Left forelimb (tissue), 1 donor: ENCODE measurements at places on chromosomes 12 and 14.
A peak's percentile ranks its signal among the peaks of the same experiment; 100 is the strongest.

DNA sequence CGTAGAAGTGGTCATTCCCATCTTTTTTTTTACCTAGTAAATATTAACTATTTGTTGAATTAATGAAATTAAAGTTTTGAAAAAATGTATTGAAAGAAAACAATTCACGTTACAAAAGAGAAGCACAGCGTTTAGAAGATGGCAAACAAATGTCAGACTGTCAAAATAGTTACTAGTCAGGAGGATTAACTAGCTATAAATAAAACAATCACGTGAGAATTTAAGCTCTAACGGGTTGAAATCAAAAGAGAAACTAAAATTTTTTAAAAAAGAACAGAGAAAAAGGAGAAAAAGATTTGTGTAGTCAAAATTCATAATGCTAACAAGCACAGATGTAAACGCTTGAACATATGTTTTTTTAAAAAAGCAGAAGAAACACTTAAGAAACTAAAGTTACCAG is 26.4 kb downstream of the DDHD1 start:
- DNase-seq, result no peak

DNA sequence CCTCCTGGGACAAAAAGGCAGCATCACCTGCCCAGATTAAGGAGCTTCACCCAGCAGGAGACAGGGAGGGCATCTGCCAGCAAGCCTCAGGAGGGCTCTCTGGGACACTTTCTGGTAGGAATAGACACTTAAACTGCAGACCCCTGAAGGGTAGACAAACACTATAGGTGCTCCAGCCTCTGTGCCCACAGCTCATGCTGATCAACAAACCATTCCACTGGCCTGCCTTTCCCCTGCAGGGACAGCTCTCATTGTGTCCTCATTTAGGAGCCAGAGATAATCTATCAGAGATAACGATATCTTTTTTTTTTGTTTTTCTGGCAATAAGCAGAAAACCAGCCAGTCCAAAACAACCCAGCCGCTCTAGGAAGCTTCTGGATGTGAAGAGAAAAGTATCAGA is 251.8 kb upstream of the CCDC196 start:
- DNase-seq, result no peak

DNA sequence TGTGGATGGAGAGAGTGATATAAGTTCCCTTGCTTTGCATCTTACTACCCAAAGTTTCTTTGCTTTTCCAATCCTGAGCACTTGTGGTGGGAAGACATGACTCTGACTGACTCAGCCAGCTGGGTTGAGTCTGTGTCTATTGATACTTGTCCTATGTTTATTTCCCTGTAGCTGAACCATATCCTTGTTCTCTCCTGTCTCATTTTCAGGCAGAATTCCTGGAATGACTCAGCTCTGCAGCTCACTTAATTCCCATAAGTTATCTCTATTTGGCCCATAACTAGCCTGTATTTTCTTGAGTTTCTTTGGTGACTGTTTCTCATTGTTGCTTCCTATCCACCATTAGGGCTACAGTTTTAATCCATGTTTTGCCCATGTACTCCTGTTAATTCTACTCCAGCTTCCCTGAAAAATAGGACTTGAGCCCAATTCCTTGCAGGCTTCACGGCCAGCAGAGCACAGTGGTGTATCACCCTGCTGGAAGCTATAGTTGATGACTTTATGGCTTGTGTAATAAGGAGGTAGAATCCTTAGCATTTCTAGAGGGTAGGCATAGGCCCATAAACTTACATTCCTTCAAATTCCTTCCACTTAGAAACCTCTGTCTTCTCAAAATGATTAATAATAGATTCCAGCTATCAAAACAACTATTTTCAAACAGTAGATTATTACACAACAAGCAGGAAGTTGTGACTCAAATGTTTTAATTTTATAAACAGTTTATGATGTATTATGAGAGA is 183.1 kb downstream of the TMTC3 start:
- no peak for DNase-seq

DNA sequence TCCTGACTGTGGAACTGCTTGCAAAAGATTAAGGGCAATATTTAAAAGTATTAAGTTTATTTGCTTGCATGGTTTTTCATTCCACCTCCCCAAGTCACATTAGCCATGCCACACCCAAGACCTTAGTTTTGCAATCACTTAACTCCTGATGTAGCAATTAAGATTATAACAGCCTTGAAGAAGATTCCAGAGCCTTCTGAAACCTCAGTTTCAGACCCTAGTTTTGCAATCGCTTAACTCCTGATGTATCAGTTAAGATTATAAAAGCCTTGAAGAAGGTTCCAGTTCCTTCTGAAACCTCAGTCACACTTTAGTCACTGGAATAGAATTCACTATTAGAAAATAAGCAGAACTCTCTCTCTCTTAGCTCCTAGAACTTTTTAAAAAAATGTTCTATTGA is 42.7 kb upstream of the DCN start:
- DNase-seq, result no peak

- DNase-seq, result no peak
Measured at GRCh38 chr12:126243814-126244440, 1178.7 kb downstream of the AACS start.

- DNase-seq, result peak; percentile 89
Measured at GRCh38 chr12:120228291-120229070, 27.6 kb upstream of the RPLP0 start.

GRCh38 chr12:99200711-99201384 is 446.7 kb upstream of the GARIN6 start:
- DNase-seq, result no peak

GRCh38 chr12:51393676-51394545 is 2.7 kb upstream of the GALNT6 start:
- no peak for DNase-seq
